ENCODE measurements at places on chromosomes 4 and X. TPM values are rescaled to one million over a fixed set of nuclear protein-coding genes. Genes with fewer than 3 reads are reported as not detected.

The SLC49A3 gene
- 10.5 TPM for total RNA-seq

The SASH3 gene
- 317 TPM for total RNA-seq

The USP11 gene
- total RNA-seq, result 45.7 TPM

The RHOXF2 gene
- total RNA-seq, result not detected

The SLC10A4 gene
- 0.39 TPM for total RNA-seq

The WDFY3 gene
- 0.59 TPM for total RNA-seq

Data from natural killer cell treated with Interleukin-12 subunit alpha and Interleukin-12 subunit beta and Interleukin-15 and Interleukin-18, amount 100 ng/mL, for 72 hours (primary cell).